ENCODE measurements at places on chromosomes 6 and 20.

DNA sequence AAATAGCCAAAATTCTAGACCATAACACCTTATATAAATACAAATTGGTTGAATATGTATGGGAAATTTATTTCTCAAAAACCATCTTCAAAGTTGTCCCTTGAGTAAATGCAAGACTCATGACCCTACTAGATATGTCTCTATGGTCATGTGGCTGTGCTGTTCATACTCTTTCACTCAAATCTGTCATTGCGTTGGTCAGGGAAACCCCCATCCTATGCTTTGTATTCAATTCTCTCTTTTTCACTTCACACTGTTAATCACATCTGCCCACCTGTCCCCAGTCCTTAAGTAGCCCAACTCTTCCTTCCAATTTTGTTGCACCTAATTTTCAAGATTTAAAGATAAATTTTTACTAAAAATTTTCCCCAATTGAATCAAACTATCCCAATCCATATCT lies 51.0 kb downstream of the RPS12 start:
- no peak for DNase-seq

DNA sequence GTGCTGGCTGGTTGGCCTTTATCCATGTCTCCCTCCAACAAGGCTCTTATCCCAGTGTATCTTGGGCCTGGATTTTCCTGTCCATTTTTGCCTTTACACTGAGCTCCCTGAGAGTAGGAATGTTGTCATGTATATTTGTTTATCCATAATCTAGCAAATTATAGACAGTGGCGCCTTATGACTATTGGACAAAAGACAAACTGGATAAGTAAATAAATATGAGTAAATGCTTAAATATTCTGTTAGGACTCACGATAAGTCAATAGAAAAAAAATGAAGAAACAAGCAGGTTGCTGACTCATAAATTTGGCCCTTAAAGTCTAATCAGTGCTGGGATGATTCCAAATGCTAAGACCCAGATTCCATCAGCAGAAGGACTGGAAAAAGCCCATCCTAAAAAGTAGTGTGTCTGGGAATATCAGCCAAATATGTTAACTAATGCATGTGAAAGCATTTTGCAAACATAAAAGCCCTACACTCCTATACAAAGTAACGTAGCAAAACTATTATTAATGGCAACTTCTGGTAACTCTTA lies 55.0 kb upstream of the PCSK2 start:
- no peak for DNase-seq

- DNase-seq: no peak
Measured at GRCh38 chr6:140897804-140898573, 1234.7 kb upstream of the GJE1 start.

DNA sequence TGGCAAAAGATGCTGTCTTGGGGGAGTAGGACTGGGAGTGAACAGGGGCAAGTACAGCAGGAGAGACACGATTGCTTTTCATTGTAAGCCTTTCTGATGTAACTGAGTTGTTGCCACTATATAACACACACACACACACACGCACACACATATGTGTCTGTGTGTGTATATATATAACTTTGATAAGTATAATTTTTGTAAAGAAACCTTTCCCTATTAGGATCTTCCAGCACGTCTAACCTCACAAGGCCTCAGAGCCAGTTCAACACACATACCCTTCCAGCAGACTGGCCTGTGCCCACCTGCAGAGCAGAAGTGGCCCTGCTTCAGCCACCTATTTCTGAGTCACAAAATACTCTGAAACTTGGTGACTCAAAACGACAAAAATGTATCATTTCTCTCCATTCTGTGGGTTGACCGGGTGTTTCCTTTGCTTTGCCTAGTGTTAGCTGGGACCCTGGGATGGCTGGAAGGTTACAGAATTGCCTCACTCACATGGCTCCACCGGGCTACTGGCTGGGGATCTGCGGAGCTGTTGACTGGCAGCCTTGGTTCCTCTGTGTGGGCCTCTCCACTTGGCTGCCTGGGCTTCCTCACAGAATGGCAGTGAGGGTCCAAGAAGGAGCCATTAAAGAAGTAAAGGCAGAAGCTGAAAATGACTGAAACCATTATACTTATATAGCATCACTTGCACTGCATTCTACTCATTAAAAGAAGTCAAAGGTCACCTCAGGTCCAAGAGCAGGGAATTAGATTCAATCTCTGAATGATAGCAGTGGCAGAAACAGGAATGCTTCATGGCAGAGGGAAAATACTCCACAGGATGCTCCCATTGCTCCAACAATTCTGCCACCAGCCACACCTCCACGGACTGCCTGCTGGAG lies 126.4 kb downstream of the BANF2 start:
- DNase-seq: no peak

DNA sequence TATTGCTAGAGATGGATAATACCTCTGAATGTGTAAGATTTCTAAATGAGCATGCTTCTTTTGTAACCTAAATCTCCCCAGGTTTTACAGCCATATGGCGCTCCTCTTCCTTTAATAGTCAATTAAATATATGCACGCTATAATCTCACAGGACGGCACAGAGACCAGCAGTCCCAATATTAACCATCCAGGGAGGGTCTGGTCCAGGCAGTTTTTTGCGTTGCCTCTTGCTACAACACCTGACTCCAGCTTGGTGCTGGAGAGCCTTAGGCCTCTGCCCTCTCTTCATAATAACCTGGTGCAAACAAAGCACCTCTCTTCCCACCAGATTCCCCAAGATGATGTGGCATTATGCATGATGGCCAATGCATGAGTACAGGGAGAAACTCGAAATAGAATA lies 183.4 kb downstream of the LY86 start:
- no peak for DNase-seq

- no peak for DNase-seq
Measured at GRCh38 chr6:28673787-28674671, 148.3 kb downstream of the GPX5 start.

GRCh38 chr20:39516964-39517363 lies 554.8 kb downstream of the DHX35 start:
- no peak for DNase-seq

GRCh38 chr20:35600993-35601973 lies 14.3 kb upstream of the SPAG4 start:
- peak; percentile 73 for DNase-seq

DNA sequence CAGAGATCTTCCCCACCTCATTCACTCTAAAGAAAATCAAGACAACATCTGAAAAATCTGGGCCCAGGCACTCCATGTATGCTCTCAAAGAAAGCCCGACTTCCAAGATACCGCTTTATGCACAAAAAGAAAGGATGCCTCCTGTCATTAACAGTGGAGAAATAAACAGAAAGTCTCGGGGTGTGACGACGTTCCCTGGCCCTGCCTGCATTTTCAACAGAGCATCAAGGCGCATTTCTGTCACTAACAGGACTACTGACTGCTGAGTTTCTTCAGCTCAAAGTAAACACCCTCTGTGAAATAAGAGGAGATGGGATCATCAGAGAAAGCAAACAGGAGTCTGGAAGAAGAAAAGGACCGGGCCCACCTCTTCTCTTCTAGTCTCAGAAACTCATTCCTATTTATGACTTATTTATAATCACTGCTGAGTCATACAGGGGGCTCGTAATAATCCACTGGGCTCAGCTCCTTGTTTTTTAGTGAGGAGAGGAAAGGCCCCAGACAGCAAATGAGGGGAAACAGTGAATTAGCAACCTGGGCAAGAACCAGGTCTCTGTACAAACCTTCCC lies 99.7 kb downstream of the ZMYND8 start:
- DNase-seq: no peak

DNA sequence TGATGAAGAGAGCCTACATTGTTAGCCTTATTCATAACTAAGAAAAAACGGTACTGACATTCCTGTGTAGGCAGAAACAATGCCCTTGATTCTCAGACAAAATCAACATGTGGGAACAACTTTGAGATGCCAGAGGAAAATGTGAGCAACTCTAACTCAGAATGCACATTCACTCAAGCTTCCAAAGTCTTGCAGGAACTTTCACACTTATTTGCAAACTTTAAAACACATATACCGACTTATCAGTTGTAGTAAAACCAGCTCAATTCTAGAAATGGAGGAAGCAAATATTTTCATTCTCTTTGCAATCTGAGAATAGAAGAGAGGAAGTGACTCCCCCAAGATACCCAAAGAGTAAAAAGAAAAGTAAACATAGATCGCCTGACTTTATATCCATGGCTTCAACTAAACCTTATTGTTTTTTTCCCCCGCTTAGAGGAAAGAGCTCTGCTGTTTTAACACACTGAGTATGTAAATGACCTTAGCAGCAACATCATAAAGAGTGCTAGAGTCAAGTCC lies 117.6 kb downstream of the EPB41L2 start:
- no peak for DNase-seq

- no peak for DNase-seq
Measured at GRCh38 chr6:11042025-11042749, 1.9 kb downstream of the ELOVL2 start.

- no peak for DNase-seq
Measured at GRCh38 chr6:107603006-107603370, 113.1 kb downstream of the SOBP start.

DNA sequence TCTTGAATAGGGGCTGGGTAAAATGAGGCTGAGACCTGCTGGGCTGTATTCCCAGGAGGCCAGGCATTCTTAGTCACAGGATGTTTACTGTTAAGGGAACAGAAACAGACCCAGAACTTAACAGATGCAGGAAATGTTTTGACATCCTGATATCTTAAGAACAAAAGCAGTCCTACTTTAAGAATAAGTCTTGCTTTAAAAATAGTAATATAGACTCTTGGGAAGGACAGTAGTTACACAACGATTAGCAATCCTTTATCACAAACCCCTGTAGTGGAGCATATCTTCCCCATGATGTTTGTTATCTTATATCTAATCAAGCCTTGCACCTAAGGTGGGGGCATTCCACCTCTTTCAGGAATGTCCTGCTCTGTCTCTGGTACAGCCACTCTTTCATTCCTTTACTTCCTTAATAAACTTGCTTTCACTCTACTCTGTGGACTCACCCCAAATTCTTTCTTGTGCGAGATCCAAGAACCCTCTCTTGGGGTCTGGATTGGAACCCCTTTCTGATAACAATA lies 493.7 kb upstream of the SULF2 start:
- DNase-seq: no peak

- DNase-seq: no peak
Measured at GRCh38 chr20:58553841-58554240, 38.6 kb upstream of the APCDD1L start.

DNA sequence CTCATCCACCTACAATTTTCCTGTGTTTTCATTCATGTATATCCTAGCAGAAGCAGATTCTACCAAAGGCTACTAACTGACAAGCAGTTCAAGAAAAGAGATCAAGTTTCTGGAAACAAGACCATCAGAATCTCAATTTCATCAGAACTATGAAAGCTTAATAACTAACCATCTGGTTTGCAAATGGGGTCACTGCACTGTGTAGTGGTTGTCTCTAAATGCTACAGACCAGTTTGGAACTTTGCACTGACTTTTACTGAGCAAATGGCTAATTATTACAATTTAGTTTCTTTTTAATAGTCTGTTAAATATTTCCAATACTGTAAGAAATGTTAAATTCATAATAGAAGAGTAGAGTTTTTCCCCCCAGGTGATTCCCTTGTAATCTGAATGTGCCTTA lies 64.5 kb downstream of the REPS1 start:
- no peak for DNase-seq

DNA sequence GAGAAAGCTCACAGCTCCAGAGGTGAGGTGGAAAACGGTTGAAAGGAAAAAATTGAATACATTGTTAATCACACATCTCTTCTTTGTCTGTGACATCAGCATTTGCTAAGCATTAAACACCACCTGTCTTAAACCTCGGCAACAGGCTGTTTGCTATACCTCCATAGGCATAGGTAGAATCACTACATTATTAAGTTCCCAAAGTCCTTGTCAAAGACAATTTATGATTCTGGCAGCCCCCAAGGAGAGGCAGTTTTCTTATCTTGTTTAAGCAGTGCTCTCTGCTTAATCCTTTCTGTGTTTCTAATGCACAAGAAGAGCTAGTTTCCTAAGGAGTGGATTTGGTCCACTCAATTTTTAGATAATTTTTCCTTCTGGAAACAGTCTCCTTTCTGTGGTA lies 249.7 kb downstream of the NKAIN2 start:
- no peak for DNase-seq
